Naive thymus-derived CD4-positive, alpha-beta T cell (primary cell): ENCODE measurements at places on chromosomes 7 and 10. TPM values are rescaled to one million over a fixed set of nuclear protein-coding genes. Genes with fewer than 3 reads are reported as not detected.

Gene ZNF365
- 0.32 TPM for total RNA-seq

DNA sequence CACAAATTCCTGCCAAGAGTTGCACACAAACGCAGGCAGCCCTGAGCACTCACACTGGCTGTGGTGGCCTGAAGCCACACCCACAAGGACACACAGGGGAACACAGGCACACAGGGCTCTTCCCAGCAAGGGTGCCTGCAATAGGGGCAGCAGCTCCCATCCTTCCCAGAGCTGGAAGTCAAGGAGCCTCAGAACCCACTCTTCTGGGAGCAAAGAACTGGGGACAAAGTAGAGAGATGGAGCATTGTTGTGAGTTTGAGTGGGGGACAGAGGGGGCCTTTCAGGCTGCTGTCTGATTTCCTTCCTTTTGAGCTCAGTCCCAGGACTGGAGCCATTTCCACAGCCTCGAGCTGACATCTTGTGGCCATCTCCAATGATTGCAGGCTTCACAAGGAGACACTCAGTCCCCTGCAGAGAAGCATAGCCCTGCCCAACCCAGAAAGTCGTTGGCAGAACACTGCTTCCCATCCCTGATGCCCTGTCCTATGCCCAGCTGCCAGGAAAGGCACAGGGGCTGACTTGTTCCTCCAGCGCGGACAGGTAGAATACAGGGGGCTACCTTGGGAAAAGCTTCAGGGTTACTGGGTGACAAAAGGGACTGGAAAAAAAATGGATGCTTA, 34.4 kb upstream of the SLF2 start:
- no peaks in the 10 kb centered on the region for H3K4me1 ChIP-seq
- no peak overlapping the region for H3K27ac ChIP-seq
- DNase-seq = no peak
- H3K36me3 ChIP-seq = no peaks in the 10 kb centered on the region
- no peak overlapping the region for H3K4me3 ChIP-seq

Gene CALN1
- total RNA-seq = 0.03 TPM

- no peak overlapping the region for H3K27ac ChIP-seq
- H3K4me1 ChIP-seq = no peaks in the 10 kb centered on the region
- DNase-seq = no peak
- no peaks in the 10 kb centered on the region for H3K27me3 ChIP-seq
- H3K36me3 ChIP-seq = no peaks in the 10 kb centered on the region
- H3K4me3 ChIP-seq = no peak overlapping the region
Observed at GRCh38 chr10:104076743-104077160, 8.9 kb downstream of the COL17A1 start.

Gene HOXA7
- total RNA-seq = not detected

GRCh38 chr7:87413029-87413428, 62.5 kb downstream of the ABCB4 start:
- no peak overlapping the region for H3K27ac ChIP-seq
- H3K27me3 ChIP-seq = no peaks in the 10 kb centered on the region
- no peak overlapping the region for H3K4me3 ChIP-seq
- DNase-seq = no peak

DNA sequence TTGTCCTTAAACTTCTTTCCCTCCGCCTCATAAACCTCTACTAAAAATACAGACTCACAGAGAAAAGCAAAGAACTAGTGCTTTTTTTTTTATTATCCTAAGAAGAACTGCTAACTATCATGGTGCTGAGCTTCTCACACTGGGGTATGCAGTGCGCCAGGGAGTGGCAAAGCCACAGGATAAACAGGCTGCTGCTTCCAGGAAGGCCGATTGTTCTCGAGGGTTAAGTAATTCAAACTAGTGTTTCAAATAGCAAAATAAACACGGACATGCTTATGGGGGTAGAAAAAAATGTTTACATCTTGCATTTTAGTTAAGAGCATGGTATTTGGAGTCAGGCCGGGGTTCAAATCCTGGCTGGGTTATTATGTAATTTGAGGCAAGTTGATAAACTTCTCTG, 157.0 kb downstream of the TAX1BP1 start:
- peaks cover 8% of the 10 kb centered on the region for H3K4me1 ChIP-seq
- H3K27ac ChIP-seq = no peak overlapping the region
- H3K36me3 ChIP-seq = no peaks in the 10 kb centered on the region
- no peaks in the 10 kb centered on the region for H3K27me3 ChIP-seq
